ENCODE measurements at places on chromosomes 5 and 9. TPM values are rescaled to one million over a fixed set of nuclear protein-coding genes. Genes with fewer than 3 reads are reported as not detected.

GRCh38 chr5:44329716-44330115, 59.5 kb downstream of the FGF10 start:
- DNase-seq = no peak

GRCh38 chr5:38548064-38548759, 8.2 kb downstream of the LIFR start:
- no peak for DNase-seq

GRCh38 chr9:76371901-76372300, 22.3 kb downstream of the RFK start:
- no peak for DNase-seq

- DNase-seq = no peak
These were observed 179.1 kb downstream of the SLIT3 start for GRCh38 chr5:169121630-169122420.

GRCh38 chr9:13118313-13118712, 161.2 kb downstream of the MPDZ start:
- DNase-seq = no peak

- no peak for DNase-seq
These were observed 4.0 kb downstream of the NAIF1 start for GRCh38 chr9:128062846-128063831.

GRCh38 chr5:111960476-111961215, 203.7 kb upstream of the NREP start:
- no peak for DNase-seq

DNA sequence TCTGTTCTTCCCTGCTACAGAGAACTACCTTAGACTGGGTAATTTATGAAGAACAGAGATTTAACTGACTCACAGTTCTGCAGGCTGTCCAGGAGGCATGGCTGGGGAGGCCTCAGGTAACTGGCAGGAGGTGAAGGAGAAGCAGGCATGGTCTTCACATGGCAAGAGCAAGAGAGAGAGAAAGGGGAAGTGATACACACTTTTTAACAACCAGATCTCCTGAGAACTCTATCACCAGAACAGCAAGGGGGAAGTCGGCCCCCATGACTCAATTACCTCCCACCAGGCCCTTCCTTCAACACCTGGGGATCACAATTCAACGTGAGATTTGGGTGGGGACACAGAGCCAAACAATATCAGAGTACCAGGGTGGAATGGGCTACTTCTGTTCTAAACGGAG, 766.8 kb downstream of the TLE1 start:
- no peak for DNase-seq

- no peak for DNase-seq
These were observed 98.1 kb upstream of the NMUR2 start for GRCh38 chr5:152503206-152503605.

- DNase-seq = no peak
These were observed 9.6 kb upstream of the PTGES2 start for GRCh38 chr9:128136816-128137793.

GRCh38 chr5:16712620-16713019, 95.8 kb upstream of the RETREG1 start:
- DNase-seq = no peak

DNA sequence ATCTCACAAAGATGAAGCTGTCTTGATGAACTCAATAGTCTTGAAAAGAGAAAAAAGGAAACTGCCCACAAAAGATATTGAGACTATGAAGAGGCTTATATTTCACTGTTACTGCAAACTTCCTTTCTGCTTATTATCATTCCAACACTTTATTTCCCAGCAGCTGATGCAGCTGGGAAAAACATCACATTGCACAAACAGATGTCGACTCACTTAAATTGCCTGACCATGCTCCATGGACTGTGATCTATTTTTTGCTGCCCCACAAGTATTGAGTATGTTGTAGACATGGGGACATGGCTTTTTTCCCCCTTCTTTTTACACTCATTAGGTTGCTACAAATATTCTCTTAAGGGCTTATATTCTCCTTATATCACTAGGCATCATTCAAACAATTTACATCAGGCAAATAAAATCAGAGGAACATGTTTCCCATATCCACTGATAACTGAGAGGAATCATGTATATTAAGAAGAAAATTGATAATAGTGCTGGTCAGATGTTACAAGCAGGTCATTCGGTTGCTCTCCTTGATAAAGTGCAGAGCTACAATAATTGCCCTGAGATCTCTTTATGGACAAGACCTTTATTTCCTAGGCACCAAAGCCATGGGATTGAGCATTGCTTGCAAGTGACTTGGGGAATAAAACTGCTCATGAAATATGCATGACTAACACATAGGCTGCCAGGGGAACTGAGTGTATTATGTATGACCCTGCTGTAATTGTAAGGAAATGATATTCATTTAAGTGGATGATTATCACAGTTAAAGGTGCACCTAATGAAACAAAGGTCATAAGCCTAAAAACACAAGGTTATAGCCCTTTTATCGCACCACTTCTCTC, 509.9 kb downstream of the ZNF608 start:
- DNase-seq = no peak

DNA sequence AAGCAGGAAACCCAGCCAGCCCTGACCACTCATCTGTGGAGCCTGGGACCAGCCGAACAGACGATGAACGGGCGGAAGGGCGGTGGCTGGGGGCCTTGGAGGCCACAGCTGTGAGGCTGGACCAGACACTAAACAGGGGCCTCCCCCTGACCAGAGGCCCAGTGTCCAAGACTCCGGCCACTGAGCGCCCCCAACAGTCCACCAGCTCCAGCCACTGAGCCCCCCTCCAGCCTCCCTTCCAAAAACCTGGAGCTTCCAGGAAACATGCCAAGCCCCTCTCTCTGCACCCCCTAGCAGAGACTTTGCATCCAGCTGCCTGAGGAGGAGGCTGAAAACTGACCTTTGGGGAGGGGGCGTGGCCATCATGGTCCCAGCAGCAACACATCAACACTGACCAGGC, 23.2 kb downstream of the CNTFR start:
- no peak for DNase-seq

DNA sequence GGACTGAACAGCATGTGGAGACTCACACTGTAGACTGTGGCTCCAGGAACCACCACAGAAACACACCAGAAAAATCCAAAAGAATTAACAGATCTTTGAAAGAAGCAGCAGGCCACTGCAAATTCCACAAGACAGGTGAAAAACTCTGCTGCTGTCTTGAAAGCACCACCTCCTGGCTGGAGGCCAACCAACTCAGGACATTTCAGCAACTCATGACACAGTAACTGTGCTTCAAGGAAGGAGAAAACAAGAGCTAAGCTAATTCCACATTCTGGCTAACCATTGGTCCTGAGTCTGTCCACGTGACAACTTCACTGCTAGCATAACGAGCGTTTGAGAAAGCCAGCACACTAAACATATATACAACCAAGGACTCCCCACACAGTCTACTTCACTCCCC, 625.1 kb downstream of the PRELID2 start:
- DNase-seq = no peak

GRCh38 chr5:86964889-86965288, 302.8 kb upstream of the RASA1 start:
- no peak for DNase-seq

GRCh38 chr5:113824307-113824706, 310.8 kb downstream of the YTHDC2 start:
- DNase-seq = no peak

- DNase-seq = no peak
These were observed 395.1 kb upstream of the RPS23 start for GRCh38 chr5:82673057-82673809.

DNA sequence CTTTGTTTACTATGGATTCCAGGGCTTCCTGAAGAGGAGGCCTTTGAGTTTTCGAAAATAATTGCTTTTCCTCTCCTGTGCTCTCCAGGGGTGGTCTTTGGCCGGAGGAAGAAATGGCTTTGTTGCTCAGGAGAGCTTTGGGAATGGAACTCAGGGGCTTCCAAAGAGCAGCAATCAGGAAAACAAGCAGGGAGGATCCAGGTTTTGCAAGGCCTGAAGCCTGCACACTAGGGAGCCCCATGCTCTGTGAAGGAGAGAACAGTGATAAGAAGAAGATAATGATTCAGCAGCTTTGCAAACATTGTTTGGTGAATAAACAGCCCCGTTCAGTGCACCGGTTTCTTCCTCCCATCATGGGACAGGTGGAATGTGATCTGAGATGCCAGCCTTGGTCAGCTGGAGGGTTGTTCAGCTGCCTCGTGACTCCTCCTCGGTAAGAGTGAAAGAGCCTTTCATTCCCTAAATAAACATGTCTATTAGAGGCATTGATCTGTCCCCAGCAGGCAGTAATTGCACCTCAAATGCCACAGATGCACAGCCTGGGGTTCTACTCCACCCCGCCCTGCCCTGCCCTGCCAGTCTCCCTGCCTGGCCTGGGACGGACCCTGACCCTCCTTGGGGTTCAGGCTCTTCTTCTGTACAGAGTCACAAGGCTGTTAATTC, 11.5 kb upstream of the ALDH1B1 start:
- DNase-seq = no peak

REEP2 gene
- 6.6 TPM for total RNA-seq

SPATA9 gene
- not detected for total RNA-seq

DEPDC1B gene
- total RNA-seq = 34.5 TPM

TRIM32 gene
- 12.6 TPM for total RNA-seq

SH3GL2 gene
- total RNA-seq = not detected

FOXI1 gene
- total RNA-seq = not detected

PCDHB16 gene
- total RNA-seq = not detected
